ENCODE measurements at places on chromosomes 3 and 15. TPM values are rescaled to one million over a fixed set of nuclear protein-coding genes. Genes with fewer than 3 reads are reported as not detected.

Gene CDHR4
- polyA plus RNA-seq: 0.16 TPM

Gene STARD9
- 13.8 TPM for polyA plus RNA-seq

Gene SAMMSON
- 0.38 TPM for polyA plus RNA-seq

Gene IL5RA
- polyA plus RNA-seq: 0.63 TPM

Gene CPN2
- polyA plus RNA-seq: not detected

Gene GP5
- 0.25 TPM for polyA plus RNA-seq

Gene CKMT1A
- polyA plus RNA-seq: 0.62 TPM

Gene CIP2A
- polyA plus RNA-seq: 1.9 TPM

Gene DNAH12
- 0.28 TPM for polyA plus RNA-seq

Gene SLC28A2
- polyA plus RNA-seq: not detected

Gene COLQ
- 1.9 TPM for polyA plus RNA-seq

Gene DLEC1
- polyA plus RNA-seq: 0.93 TPM

Gene SEMA5B
- 3.1 TPM for polyA plus RNA-seq

Gene MKRN3
- polyA plus RNA-seq: 0.61 TPM

Gene TIMP4
- 4.3 TPM for polyA plus RNA-seq

Gene CSPG4
- 3.3 TPM for polyA plus RNA-seq
